Vagina (tissue), 2 donors: ENCODE measurements at places on chromosomes 3 and 15. TPM values are rescaled to one million over a fixed set of nuclear protein-coding genes. Genes with fewer than 3 reads are reported as not detected.

STRIT1 gene
- total RNA-seq: not detected

DZIP1L gene
- total RNA-seq: 27.5 TPM

- no peaks in the 10 kb centered on the region for H3K36me3 ChIP-seq
- H3K27ac ChIP-seq: no peak overlapping the region
- DNase-seq: no peak
- no peaks in the 10 kb centered on the region for H3K4me1 ChIP-seq
- H3K27me3 ChIP-seq: no peaks in the 10 kb centered on the region
These were observed 16.5 kb downstream of the GORASP1 start for GRCh38 chr3:39090922-39091321.

GRCh38 chr15:69032703-69033373 lies 18.3 kb downstream of the NOX5 start:
- no peak overlapping the region for H3K27ac ChIP-seq
- H3K27me3 ChIP-seq: no peaks in the 10 kb centered on the region
- H3K4me3 ChIP-seq: no peak overlapping the region
- H3K36me3 ChIP-seq: no peaks in the 10 kb centered on the region

- H3K4me1 ChIP-seq: peaks cover 5% of the 10 kb centered on the region
- no peak for DNase-seq
- H3K27ac ChIP-seq: no peak overlapping the region
- no peak overlapping the region for H3K4me3 ChIP-seq
These were observed 26.3 kb upstream of the ADAMTS7 start for GRCh38 chr15:78837543-78837942.
